ENCODE measurements at places on chromosomes 4 and X. TPM values are rescaled to one million over a fixed set of nuclear protein-coding genes. Genes with fewer than 3 reads are reported as not detected.

DNA sequence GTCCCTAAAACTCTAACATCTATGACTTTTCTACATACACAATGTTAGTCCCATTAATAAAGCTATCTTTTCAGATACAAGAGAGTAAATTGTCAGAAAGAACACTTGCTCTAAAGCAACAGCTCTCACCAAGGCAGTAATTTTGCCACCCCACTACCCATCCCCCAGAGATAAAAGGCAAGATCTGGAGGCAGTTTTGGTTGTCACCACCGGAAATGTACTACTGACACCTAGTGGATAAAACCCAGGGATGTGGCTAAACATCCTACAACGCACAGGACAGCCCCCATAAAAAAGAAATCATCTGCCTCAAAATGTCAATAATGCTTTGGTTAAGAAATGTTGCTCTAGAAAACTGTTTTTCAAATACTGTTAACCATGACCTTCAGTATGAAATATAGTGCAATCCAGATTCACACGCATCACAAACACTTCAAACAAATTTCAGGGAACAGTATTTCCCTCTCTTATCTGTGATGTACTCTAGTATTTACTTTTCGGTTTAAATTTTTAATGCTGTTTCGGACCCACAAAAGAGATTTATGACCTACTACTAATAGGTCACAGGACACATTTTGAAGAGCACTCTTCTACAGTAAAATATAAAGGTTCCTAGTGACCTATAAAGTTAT, 5.1 kb downstream of the FBXL5 start:
- H3K4me3 ChIP-seq: no peak overlapping the region
- no peak for DNase-seq
- H3K27ac ChIP-seq: no peak overlapping the region
- peaks cover 35% of the 10 kb centered on the region for H3K4me1 ChIP-seq

GRCh38 chr4:123018396-123018775, 96.0 kb upstream of the NUDT6 start:
- no peak for DNase-seq
- H3K36me3 ChIP-seq: peaks cover 2% of the 10 kb centered on the region
- H3K27me3 ChIP-seq: no peaks in the 10 kb centered on the region
- no peaks in the 10 kb centered on the region for H3K4me1 ChIP-seq

DNA sequence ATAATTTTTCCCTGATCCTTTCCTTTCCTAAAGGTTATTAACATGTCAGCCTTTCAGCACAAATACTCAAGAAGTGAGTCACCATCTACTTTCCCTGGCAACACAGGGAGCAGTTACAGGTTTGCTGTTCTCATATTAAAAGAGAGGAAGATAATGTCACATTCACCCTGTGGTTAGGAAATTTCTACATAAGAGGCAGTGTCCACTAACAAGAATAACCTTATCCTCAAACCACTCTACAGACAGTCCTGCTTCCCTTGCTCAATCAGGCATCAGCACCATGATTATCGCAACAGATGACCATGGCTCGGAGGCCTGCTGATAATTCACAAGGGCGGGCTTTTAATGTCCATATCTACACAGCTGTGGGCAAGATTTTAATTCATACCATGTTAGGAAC, 30.9 kb downstream of the RNF150 start:
- H3K4me3 ChIP-seq: no peak overlapping the region
- no peaks in the 10 kb centered on the region for H3K4me1 ChIP-seq
- no peaks in the 10 kb centered on the region for H3K27me3 ChIP-seq

DNA sequence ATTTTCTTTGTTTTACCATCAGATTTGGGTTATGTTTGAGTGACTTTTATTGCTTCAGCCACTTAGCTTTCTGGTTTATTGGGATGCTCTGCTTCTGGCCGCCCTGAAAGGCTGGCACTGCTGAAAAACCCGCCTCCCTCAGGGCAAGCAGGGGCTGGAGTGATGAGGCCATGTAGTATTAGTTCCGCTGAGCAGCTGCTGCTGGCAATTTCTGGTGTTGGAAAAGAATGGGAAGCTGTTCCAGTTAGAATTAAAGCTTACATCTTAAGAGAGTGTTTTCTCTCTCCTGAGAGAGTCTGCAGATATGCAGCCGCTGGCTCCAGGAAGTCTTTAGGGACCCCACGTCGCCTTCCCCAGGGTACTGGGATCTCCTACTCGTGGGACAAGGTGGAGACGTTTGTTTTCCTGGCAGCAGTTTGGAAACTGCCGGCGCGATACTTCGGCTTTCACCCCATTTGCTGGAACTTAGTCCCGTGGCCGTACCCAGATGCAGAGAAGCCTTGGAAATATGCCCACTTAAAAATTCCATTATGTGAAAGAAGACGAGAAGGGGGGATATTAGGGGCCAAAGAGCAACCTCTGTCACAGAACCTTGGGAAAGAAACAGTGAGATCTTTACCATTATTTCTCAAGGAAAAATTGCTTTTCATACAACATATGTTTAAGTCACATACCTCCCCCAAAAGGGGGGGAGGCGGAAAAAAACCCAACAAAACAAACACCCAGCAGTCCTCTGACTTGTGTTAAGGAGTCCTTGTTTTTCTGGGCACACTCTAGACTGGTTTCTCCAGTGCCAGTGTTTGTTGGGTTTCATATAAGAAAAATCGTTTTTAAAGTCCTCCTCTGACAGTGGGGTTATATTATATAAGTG, 72.6 kb downstream of the TMEM131L start:
- H3K36me3 ChIP-seq: peaks cover 6% of the 10 kb centered on the region
- no peak overlapping the region for H3K4me3 ChIP-seq
- H3K27ac ChIP-seq: peak overlapping the region; percentile 82
- DNase-seq: no peak

The BMP2K gene
- 6.9 TPM for total RNA-seq

The GRIA2 gene
- total RNA-seq: not detected

DNA sequence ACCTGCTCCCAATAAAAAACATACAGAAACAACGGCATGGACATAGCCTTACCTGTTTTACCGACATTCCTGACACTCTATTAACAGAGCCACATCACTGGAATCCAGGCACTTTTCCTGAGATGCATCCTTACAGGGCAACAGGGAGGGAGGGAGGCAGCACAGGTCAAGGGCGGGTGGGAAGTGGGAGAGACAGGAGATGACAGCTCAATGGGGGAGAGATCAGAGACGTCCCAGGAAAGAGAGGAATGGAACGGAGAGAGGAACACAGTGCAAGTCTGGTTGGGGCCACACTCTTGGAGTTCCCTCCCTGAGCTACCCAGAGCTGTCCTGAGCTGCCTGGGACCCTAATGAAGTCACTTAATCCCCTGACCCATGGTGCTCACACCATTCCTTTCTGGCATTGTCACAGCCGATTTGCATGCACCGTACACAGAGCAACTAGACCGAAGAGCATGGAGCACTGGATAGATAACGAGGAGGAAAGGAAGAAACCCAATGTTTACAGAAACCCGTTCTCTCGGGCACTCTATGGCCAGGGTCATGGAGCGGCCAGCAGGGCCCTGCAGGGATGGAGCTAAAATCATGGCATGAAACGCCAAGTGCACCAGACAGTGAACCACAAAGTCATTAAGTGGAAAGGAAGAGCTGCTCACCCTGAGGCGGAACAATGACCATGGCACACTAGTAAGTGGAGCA, 93.1 kb downstream of the NSUN7 start:
- no peak overlapping the region for H3K4me3 ChIP-seq
- H3K4me1 ChIP-seq: peaks cover 6% of the 10 kb centered on the region
- H3K27ac ChIP-seq: no peak overlapping the region
- no peaks in the 10 kb centered on the region for H3K36me3 ChIP-seq
- no peak for DNase-seq
- H3K27me3 ChIP-seq: peaks cover 20% of the 10 kb centered on the region

- peaks cover 28% of the 10 kb centered on the region for H3K4me1 ChIP-seq
- H3K27ac ChIP-seq: peak overlapping the region; percentile 92
- H3K4me3 ChIP-seq: peak overlapping the region; percentile 61
- no peaks in the 10 kb centered on the region for H3K36me3 ChIP-seq
- H3K27me3 ChIP-seq: no peaks in the 10 kb centered on the region
- DNase-seq: no peak
Observed at GRCh38 chr4:114005569-114006442, 26.4 kb upstream of the ARSJ start.

- no peak for DNase-seq
- H3K36me3 ChIP-seq: peaks cover 8% of the 10 kb centered on the region
- H3K4me1 ChIP-seq: peaks cover 3% of the 10 kb centered on the region
- H3K27ac ChIP-seq: no peak overlapping the region
Observed at GRCh38 chr4:36414248-36414647, 132.8 kb downstream of the DTHD1 start.

DNA sequence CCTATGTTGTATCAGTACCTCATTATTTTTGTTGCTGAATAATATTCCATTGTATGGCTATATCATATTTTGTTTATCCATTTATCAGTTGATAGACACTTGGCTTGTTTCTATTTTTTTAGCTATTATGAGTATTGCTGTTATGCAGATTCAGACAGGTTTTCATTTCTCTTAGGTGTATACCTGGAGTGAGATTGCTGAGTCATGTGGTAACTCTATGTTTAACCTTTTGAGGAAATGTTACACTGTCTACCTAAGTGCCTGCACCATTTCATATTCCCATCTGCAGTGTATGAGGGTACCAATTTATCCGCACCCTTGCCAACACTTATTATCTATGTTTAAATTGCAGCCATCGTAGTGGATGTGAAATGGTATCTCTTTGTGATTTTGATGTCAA, 43.0 kb upstream of the SH3RF1 start:
- H3K4me3 ChIP-seq: no peak overlapping the region
- H3K4me1 ChIP-seq: no peaks in the 10 kb centered on the region
- no peak for DNase-seq
- no peak overlapping the region for H3K27ac ChIP-seq
- H3K36me3 ChIP-seq: no peaks in the 10 kb centered on the region
- H3K27me3 ChIP-seq: peaks cover 39% of the 10 kb centered on the region

The CSAG1 gene
- total RNA-seq: not detected

The DRD5 gene
- total RNA-seq: not detected

The NDP gene
- not detected for total RNA-seq

The HSFX1 gene
- 0.76 TPM for total RNA-seq

The CT45A1 gene
- total RNA-seq: not detected

DNA sequence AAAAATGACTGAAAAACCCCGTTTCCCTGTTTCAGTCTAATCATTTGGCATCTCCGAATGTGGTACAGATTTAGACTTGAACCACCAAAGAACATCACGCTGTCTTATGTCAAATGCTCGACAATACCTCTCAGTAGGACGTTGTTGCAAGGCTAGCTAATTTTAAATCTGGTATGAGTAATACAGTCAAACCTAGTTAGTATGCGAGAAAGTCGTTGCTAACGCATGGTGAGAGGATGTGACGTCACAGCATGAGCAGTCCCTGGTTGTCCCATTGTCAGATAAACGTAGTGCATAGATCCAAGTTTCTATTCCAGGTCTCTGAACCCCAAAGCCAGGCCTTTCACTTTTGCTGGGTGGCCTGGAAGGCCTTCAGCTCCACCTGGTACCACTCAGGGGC, 44.7 kb downstream of the SETD7 start:
- H3K27ac ChIP-seq: peak overlapping the region; percentile 2
- no peak for DNase-seq
- no peaks in the 10 kb centered on the region for H3K27me3 ChIP-seq
- no peak overlapping the region for H3K4me3 ChIP-seq
- H3K36me3 ChIP-seq: peaks cover 8% of the 10 kb centered on the region

GRCh38 chr4:37531151-37531550, 155.0 kb downstream of the RELL1 start:
- no peak overlapping the region for H3K27ac ChIP-seq
- no peaks in the 10 kb centered on the region for H3K4me1 ChIP-seq
- H3K36me3 ChIP-seq: peaks cover 2% of the 10 kb centered on the region
- DNase-seq: no peak

The KIT gene
- 1.1 TPM for total RNA-seq

DNA sequence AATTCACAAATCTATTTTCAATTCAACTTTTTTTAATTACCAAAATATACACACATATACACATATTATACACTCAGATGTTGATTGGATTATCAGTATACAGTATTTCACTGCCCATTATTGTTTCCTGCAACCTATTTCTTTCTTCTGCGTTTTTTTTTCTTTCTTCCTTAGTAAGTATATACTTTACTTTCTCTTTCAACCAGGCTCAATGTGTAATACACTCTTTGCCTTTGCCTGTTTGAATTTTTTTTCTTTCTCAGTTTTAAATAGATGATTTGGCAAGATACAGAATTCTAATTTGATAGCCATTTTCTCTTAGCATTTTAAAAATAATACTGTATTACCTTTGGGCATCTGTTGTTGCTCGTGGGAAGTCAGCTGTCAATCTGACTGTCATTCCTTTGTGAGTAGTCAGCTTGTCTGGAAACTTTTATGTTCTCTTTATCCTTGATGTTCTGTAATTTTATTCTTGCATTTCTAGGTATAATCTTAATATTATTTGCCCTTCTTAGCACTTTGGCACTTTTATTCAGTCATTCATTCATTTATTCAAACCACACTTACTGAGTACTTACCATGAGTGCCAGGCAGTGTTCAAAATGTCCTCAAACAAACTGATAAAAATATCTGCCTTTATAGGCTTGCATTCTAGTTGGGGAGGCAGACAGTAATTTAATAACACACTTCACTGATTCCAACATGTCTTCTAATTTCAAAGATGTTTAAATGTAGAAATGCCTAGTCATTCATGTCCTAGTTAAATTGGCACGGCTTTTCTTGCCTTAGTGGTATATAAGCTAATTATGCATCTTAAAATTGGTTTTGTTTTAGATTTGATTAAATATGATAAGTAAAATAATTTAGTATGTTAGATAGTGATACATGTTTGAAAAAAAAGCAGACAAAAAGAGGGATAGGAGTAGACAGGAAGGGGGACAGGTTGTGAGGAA, 3.7 kb downstream of the USP38 start:
- no peaks in the 10 kb centered on the region for H3K27me3 ChIP-seq
- peak overlapping the region; percentile 84 for H3K4me3 ChIP-seq
- peaks cover 57% of the 10 kb centered on the region for H3K4me1 ChIP-seq
- H3K27ac ChIP-seq: peak overlapping the region; percentile 95
- peaks cover 12% of the 10 kb centered on the region for H3K36me3 ChIP-seq
- no peak for DNase-seq

Data from T-helper 17 cell (primary cell).